ENCODE measurements at places on chromosomes 5 and 9.

- no peak for DNase-seq
Measured at GRCh38 chr9:136104488-136104800, 9.4 kb upstream of the NACC2 start.

DNA sequence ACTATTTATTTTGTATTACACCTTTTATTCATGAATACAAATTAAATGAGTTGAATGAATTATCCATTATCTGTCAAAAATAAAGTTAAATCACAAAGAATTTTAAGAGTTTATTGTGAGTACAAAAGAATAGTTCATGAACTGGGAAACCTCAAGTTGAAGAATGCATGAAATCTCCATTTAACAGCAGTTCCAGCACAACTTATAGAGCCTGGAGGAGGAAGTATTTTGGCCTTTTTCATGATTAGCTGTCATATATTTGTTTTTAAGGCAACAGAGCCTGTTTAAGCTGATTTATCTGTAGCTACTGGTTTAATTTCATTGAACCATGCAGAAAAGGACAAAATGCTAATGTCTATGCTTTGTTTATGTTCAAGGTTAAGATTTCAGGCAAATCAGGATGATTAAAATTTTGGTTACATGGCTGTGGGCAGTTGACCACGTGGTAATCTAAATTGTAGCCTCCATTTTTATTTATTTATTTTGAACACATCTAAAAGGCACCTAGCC, 12.2 kb downstream of the SPINK1 start:
- DNase-seq = no peak

- DNase-seq = no peak
Measured at GRCh38 chr5:36270175-36270574, 28.4 kb upstream of the NADK2 start.

- DNase-seq = no peak
Measured at GRCh38 chr5:145260670-145261069, 574.5 kb downstream of the PRELID2 start.

DNA sequence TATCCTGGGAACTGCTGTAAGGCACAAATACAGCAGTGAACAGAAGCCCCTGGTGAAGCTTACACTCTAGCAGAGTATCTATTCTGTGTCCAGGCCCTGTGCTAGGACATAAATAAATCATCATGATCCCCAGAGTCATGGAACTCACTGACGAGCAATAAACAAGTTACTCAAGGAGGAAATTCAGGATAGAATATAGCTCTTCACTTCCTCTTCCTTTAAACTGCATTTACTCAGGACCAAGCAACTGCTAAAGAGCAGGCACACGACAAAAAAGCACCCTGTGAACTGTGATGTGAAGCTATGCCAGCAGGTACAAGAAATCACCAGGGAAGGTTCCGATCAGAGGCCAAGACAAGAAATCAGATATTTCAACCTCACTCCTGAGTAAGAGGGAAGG, 47.8 kb upstream of the NR5A1 start:
- no peak for DNase-seq

DNA sequence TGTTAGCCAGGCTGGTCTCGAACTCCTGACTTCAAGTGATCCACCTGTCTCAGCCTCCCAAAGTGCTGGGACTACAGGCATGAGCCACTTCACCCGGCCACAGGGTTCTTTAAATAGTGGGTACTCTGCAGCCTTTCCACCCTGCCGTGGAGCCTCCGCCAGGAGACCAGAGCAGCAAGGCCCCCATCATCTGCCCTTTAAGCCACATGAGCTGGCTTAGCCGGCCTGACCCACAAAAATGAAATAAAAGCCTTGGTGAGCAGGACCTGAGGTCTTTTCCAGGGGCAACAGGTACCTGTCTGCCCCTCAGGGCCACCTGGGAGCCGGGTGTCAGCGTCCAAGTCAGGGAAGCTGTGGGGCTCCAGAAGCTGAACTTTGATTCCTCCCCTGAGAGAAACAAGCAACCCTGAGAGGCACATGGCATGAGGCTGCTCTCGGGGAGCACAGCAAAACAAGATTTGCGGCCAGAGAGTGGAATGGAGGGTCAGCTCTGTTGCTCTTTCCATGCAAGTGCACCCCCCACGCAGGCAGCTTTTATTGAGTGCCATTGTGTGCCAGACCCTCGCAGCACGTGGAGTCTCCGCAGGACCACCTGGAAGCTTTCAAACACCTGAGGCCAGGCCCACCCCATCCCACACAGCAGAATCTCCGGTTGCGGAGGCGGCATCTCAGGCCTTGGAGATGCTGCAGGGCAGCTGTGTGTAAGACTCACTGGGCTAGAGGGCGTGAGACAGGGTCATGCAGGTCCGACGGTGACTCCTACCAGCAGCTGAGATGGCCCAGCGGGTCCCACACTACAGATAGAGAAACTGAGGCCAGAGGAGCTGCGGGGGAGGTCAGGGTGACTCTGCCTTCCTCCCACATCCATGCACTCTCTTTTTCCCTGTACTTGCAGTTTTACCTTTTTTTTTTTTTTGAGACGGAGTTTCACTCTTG, 4.8 kb upstream of the WNK2 start:
- DNase-seq = no peak

DNA sequence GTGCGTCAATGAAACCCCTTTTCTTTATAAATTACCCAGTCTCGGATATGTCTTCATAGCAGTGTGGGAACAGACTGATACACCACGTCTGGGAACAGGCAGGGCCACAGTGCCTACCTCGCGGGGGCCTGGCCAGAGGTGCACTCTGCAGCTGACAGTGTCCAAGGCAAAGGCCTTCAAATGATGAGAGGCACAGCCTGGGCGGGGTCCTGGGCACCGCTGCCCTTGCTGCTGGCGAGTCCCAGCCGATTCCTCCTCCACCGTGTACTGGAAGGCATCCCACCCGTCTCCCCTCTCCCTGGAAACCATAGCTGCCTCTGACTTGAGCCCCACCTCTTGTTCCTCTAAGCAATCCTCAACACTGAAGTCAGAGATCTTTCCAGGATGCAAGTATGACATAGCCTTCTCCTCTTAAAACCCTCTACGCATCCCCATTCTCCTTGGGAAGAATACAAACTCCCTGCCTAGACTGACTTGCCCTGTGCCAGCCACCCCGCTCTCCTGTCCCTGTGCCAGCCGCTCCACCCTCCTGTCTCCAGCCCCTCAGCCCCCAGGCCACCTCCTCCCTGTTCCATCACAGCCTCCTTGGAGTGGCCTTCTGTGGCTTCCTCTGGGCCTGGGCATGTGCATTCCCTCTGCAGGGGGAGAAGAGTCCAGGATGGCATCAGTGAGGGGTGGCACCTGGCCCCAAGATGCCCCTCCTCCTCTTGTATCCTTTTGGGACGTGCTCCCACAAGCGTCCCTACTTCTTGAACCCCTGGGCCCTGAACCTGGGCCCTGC, 8.1 kb upstream of the COL5A1 start:
- no peak for DNase-seq

GRCh38 chr5:139903795-139904565, 108.4 kb downstream of the PSD2 start:
- DNase-seq = no peak

DNA sequence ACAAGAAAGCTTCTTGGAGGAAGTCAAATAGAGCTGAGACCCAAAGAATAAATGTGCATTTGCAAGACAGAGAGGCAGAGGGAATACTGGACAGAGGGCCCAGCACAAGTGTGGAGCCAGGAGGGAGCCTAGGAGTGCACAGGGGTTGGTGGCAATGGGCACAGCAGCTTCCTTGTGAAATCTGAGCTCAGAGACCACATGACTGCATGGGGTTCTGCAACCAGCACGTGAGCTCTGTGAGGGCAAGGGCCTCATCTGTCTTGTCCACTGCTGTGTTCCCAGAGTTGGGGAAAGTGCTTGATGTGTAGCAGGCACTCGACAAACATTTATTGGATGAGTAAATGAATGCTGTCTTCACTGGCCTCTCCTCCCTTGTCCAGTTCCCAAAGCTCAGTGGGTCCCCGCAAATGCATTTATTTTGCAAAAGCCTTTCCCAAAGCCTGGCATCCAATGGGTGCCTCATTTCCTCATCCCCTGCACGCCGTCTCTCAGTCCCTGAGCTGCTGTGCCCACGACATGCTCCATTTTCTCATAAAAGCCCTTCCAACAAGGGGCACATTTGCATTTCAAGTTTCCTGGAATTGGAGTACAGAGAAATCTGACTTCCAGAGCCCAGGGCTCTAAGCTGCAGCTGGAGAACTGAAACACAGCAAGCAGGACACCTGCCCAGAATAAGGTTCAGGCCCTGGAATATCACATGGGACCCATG, 58.5 kb downstream of the KCNIP1 start:
- DNase-seq = no peak

Measured in Jurkat, Clone E6-1 (cell line).